ENCODE measurements at places on chromosomes 1 and 21.

- DNase-seq = no peak
Measured at GRCh38 chr1:247286134-247286670, 30.3 kb downstream of the VN1R5 start.

DNA sequence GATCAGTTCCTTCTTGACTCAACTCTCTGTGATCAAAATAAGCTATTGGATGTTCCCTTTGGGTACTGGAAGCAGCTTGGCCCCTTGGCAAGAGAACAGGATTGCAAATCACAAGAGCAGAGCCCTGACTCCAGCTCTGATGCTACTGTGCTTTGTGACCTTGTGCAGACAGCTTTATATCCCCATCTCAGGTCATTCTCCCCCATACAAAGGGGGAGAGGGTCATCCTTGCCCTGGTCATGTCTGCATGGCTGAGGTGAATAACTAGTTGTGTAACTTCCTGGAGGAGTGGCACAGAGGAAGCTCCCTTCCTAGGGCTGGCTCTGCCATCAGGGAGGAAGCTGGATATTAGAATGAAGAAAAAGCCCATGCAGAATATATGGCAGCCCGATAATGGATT lies 142.9 kb downstream of the DHRS3 start:
- no peak for DNase-seq

GRCh38 chr21:14988760-14989159 lies 76.0 kb downstream of the NRIP1 start:
- DNase-seq = no peak

GRCh38 chr1:89151047-89151446 lies 24.8 kb downstream of the GBP7 start:
- no peak for DNase-seq

- DNase-seq = no peak
Measured at GRCh38 chr1:7587773-7588456, 183.2 kb upstream of the VAMP3 start.

DNA sequence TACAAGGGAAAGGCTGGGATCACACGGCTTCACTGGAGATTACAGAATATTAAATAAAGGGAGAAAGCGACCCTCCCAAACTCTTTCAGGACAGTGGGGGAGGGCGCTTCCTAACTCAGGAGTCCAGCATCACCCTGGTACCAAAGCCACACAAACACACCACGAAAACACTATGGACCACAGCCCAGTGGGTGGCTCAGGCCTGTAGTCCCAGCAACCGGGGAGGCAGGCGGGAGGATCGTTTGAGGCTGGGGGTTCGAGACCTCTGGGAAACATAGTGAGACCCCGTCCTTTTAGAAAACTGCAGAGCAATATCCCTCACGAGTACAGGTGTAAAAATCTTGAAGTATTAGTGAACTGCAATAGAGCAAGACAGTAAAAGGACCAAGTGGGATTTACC lies 16.0 kb downstream of the TRIM11 start:
- DNase-seq = no peak

- no peak for DNase-seq
Measured at GRCh38 chr1:8201331-8201861, 116.5 kb upstream of the SLC45A1 start.

Data from anterior cingulate cortex (tissue), 58 donors.